ENCODE measurements at places on chromosomes 3 and 15.

DNA sequence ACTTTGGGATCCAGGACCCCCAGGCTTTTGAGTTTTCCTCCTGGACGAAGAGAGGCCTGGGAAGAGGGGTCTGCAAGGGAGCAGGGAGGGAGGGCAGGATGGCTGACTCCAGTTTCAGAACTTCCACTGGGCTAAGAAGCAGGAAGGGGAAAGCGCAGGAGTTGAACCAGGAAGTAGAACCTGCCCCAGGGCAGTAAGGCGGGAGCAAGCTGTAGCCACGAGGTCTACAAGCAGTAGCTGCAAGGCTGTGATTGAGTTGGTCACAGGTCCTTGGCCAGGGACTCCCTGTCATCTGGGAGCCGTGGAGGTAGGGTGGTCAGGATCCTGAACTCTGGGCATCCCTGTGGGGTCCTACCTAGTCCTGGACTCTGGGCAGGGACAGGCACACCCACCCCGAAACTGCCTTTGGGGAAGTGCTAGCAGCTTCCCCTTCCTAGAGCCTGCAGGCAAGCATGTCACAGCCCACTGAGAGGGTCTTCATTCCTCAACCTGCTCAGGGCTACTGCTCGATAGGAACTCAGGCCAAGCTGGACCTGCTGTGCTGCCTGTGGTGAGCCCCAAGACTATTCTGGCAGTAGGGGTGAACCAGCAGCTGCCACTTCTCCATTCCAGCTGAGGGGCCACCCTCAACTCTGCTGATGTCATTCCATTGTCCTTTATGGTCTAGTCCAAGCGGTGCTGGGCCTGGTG, 5.8 kb upstream of the GNAI2 start:
- DNase-seq = no peak

DNA sequence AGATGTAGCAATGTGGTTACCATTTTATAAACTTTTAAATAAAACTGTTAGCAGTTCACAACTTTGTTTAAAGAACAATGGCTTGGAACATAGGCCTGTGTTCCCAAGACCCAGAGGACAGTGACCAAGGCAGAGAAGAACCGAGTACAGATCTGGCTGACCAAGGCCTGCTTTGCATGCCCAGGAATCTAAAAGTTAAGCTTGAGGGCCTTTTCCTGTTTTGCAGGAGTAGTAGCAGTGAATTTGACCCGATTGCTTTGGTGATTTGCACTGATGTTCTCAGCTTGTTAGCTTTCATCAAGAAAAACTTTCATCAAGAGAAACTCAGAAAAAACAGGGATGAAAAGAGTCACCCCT, 9.9 kb downstream of the FILIP1L start:
- DNase-seq = no peak

- DNase-seq = no peak
These were observed 15.0 kb downstream of the CACNA2D3 start for GRCh38 chr3:54137311-54137710.

DNA sequence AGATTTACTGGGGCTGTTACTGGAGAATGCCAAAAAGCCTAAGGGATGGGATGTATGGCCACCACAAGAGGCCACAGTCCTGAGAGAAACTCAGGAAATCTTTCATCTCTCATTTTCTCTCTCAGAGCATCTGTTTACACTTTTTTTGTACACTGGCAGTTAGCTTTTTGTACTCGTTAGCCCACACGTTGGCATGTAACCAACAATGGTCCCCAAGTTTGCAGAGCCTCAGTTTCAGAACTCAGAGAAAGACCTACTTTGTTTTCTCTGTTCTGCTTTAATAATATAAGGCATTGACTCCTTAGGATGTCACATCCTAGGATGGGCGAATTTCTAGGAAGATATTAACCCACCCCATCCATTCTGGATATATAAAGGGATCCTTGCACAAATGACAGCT, 183.5 kb downstream of the SUCNR1 start:
- DNase-seq = no peak

- no peak for DNase-seq
These were observed 2.6 kb downstream of the PRC1 start for GRCh38 chr15:90991587-90992285.

- no peak for DNase-seq
These were observed 79.5 kb downstream of the DNASE1L3 start for GRCh38 chr3:58131101-58131825.

DNA sequence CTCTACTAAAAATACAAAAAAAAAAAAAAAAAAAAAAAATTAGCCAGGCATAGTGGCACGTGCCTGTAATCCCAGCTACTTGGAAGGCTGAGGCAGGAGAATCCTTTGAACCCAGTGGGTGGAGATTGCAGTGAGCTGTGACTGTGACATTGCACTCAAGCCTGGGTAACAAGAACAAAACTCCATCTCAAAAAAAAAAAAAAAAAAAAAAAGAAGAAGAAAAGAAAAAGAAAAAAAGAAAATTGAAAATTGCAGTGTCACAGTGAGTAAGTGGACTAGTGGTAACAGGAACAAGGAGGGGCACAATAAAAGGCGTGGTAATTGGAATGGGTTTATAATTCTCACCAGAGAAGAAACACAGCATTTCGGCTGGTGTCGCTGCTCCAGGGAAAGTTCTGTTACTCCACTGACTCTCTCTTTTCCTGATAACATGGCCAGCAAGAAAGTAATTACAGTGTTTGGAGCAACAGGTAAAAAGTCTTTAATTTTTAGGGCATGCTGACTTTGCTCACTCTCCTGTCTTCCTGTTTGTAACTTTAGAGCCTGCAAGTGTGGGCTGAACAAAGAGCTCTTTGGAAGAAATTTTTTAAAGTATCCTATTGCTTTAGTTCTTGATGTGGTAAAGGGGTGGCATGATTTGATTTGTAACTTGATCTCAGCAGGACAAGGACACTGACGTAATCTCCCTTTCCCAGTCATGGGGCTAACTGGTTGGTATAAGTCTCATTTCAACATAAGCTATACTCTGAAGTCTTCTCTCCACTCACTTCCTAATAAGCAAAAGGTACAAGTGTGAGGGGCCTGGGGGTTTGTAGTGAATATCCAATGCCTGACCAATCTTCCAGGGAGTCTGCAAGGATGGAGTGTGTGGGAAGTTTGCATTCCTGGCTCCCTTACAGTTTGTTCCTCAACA, 22.1 kb upstream of the TRA2B start:
- no peak for DNase-seq

DNA sequence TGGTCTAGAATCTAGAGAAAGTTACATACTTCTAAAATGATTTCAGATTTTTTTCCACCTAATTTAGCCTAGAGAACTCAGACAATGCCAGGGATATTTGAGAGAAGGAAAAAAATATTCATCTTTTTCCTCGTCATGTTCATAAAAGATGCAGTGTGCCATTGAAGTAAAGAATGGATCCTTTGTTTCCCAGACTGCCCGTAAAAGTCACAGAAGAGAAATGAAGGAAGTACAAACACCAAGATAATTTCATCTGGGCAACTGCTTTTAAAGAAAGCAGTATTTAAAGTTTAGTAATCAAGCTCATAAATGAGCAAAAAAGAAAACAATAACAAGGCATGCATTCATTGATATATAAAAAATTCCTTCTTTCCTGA, 47.2 kb downstream of the TTC23 start:
- no peak for DNase-seq

- no peak for DNase-seq
These were observed 23.8 kb downstream of the HOMER2 start for GRCh38 chr15:82928711-82929110.

Data from COR-L47 (cell line).